ENCODE measurements at places on chromosomes 7 and 10.

DNA sequence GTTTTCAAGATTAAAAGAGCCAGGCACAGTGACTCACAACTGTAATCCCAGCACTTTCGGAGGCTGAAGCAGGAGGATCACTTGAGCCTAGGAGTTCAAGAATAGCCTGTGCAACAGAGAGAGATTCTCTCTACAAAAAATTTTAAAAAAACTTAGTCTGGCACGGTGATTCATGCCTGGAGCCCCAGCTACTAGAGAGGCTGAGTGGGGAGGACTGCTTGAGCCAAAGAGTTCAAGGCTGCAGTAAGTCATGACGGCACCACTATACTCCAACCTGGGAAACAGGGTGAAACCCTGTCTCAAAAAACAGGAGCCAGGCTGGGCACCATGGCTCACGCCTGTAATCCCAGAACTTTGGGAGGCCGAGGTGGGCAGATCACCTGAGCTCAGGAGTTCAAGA, 86.6 kb upstream of the KCTD7 start:
- DNase-seq, result no peak

- no peak for DNase-seq
Measured at GRCh38 chr7:153401795-153402720, 642.5 kb downstream of the ACTR3B start.

GRCh38 chr7:359766-360361, 69.9 kb downstream of the FOXL3 start:
- DNase-seq, result no peak

GRCh38 chr10:71045204-71045809, 156.9 kb upstream of the PCBD1 start:
- no peak for DNase-seq

GRCh38 chr10:105354010-105354409, 712.9 kb downstream of the SORCS3 start:
- no peak for DNase-seq

DNA sequence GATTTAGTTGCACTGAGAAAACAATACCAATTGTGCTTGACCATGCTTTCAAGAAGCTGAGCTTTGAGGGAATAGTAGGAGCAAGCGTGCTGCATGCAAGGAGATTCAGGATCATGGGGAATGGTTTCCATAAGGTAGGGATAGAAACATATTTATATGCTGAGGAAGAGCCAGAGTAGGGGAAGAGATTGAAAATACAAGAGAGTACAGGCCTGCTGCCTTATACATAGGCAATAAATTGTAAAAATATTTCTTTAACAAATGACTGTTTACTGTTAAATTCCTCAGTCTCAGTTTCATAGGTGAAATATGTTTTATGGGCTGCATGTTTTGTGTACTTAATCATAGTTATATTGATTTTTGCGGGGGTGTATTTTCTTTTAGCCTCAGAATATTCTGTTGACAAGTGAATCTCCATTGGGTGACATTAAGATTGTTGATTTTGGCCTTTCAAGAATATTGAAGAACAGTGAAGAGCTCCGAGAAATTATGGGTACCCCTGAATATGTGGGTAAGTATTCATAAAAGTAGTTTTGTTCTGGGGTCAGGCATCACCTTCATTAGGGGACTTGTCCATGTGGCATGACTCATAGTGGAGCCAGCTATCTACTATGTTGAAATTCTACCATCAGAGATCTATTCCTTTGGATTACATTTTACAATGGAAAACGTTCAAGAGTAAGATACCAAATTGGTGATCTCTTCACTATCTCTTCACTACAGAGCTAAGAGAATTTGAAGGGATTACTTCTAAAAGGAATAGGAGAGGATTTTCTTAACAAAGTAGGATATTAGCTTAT, 36.5 kb downstream of the STK17A start:
- DNase-seq, result no peak

- no peak for DNase-seq
Measured at GRCh38 chr7:49520951-49521350, 252.5 kb upstream of the VWC2 start.

DNA sequence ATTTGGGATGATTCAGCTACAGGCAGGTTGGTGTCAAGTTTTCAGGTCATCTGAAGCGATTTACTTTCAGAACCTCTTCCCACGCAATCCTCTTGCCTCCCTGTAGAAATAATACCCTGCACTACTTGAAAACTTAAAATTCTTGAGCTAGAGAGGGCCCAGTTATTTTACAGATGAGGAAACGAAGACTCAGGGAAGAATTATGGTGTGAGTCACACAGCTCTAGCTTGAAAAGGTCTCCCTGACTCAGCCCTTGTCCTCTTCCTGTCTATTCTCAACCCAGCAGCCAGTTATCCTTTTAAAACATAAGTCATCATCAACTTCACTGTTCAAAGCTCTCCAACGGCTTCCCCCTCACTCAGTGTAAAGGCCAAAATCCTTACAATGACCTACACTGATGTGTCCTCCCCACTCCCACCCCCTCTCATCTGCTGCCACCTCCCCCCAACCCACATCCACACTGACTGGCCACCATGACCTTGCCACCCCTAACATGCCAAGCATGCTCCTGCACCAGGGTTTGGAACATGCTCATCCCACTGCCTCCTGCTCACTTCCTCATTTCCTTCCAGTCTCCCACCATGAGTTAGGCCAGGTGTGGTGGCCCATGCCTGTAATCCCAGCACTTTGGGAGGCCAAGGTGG, 3.4 kb downstream of the DNMBP start:
- DNase-seq, result no peak

- peak; percentile 53 for DNase-seq
Measured at GRCh38 chr10:43322769-43323168, 48.7 kb upstream of the FXYD4 start.

DNA sequence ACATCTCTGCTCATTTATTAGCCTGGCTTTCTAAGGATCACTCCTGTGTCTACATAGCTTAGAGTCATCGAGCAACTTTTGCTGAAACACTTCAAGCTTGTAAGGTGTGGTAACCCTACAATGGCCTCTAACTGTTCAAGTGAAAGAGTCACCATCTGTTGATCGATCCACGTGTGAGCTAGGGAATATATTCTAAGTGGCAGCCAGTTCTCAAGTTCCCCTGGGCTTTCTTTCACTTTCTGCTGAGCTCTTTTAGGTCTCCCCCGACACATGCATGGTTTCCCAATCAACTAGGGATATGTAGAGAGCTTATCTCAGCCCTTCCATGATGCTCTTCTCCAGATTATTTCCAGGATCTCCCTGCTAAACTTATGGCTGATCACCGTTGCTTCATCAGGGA, 15.5 kb downstream of the AOAH start:
- no peak for DNase-seq

GRCh38 chr10:88901206-88901983, 21.4 kb downstream of the STAMBPL1 start:
- no peak for DNase-seq

- DNase-seq, result no peak
Measured at GRCh38 chr10:57338823-57339558, 928.7 kb downstream of the IPMK start.

DNA sequence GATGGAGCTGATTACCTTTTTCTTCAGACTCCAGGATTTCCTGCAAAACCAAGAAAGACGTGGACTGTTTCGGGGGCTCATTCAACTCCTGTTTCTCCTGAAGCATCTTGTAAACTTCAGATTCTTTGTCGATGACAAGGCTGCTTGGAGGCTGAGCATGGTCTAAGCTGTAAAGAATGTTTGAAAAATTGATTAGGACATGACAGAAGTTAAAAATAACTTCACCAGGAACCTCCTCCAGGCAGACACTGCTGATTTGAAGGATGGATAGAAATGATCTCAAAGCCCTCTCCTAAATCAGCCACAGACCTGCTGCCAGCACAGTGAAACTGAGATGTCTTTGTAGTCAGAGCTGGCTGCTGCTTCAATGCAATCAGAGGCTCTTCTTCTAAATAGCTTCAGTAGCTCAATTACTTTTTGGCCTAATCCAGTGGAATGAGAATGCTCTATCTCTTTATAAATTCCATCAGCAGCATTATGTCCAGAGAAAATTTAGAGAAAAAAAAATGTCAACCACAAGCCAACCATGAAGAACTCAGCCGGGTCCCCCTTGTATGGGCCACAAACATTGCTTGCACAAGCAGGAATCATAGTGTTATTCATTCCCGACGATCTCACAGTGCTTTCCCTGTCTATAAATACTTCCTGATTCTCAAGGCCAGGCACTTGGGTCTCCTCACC, 43.5 kb downstream of the PDLIM1 start:
- no peak for DNase-seq

DNA sequence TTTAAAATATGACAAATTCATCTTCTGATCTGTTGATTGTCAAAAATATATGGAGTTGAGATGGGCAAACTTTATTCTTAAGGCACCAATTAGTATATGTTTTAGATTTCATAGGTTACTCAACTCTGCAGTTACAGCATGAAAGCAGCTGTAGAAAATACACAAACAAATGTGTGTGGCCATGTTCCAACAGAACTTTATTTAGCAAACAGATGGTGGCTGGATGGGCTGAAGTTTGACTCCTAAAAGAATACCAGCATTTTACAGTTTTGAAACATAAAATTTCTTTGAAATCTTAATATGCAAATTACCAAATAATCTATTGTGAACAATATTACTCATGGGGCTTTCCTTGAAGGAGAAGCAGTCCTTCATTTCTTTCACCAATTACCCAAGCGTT, 1206.0 kb upstream of the LRRTM3 start:
- DNase-seq, result no peak

DNA sequence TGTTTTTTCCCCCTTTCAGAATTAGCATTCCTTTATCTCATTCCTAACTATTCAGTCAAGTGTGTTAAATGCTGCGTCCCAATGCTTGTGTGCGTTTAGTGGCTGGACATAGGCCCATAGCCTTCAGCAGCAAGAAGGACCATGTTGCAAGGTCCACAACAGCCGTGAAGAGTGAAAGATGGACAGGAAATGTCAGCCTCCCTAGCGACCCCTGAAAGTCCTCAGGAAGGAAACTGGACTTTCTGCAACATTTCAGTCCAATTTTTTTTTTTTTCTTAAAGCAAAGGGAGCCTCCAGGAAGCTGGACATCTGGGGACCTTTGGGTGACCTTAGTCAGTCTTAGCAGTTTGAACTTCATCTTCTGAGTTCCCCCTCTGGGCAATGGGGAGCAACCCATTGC, 550.7 kb upstream of the MGMT start:
- DNase-seq, result no peak

GRCh38 chr10:125201108-125201524, 40.8 kb upstream of the CTBP2 start:
- no peak for DNase-seq

GRCh38 chr7:43653891-43654504, 71.1 kb downstream of the STK17A start:
- no peak for DNase-seq

GRCh38 chr10:69781576-69781975, 20.1 kb upstream of the COL13A1 start:
- no peak for DNase-seq

DNA sequence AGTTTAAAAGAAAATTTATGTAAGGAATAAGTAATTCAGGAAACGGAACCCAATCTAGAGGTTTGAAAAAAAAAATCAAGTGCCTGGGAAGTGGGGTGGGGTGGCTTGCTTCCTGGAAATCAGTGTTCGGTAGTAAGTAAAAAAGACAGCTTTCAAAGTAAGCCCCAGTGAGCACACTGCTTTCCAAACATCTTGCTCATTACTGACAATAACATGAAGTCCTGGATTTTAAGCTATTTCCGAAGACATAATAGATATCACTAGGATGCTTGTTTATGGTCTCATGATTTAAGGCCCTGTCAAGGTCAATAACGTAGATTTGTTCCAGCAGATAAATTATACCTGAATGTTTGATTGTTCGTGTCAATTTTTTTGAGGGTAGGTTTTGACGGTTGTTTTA, 1.3 kb downstream of the STAMBPL1 start:
- DNase-seq, result no peak

GRCh38 chr7:2517678-2518507, 1.7 kb upstream of the LFNG start:
- DNase-seq, result no peak

- no peak for DNase-seq
Measured at GRCh38 chr10:25707976-25708671, 225.9 kb upstream of the MYO3A start.

GRCh38 chr10:78947226-78947625, 121.5 kb upstream of the ZMIZ1 start:
- no peak for DNase-seq

DNA sequence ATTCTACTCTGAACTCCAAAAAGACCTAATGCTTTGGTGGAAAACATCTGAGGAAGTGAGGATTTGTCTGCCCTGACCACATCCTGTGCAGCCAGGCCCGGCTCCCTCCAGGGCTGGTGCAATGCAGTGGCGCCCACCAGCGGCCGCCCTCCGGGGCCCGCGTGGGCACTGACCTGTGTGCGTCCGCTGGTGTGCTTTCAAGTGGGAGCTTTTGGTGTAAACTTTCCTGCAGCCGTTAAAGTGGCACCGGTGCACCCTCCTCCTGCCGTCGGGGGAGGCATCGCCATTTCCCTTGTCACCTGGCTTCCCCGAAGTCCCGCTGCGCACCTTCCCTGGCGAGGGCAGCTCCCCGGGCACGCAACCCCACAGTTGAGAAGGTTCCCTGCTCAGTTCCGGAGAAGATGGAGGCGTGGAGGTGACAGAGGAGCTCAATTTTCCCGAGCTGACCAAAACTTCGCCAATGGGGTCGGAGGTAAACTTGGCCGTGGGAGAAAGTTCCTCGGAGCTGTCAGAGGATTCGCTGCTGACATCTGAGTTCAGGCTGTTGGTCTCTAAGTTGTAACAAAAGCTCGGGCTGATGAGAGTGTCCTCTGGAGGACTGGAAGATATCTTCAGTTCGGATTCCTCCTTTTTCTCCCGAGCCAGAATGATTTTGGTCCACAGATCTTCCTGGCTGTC, 3.4 kb downstream of the KLF6 start:
- DNase-seq, result no peak

DNA sequence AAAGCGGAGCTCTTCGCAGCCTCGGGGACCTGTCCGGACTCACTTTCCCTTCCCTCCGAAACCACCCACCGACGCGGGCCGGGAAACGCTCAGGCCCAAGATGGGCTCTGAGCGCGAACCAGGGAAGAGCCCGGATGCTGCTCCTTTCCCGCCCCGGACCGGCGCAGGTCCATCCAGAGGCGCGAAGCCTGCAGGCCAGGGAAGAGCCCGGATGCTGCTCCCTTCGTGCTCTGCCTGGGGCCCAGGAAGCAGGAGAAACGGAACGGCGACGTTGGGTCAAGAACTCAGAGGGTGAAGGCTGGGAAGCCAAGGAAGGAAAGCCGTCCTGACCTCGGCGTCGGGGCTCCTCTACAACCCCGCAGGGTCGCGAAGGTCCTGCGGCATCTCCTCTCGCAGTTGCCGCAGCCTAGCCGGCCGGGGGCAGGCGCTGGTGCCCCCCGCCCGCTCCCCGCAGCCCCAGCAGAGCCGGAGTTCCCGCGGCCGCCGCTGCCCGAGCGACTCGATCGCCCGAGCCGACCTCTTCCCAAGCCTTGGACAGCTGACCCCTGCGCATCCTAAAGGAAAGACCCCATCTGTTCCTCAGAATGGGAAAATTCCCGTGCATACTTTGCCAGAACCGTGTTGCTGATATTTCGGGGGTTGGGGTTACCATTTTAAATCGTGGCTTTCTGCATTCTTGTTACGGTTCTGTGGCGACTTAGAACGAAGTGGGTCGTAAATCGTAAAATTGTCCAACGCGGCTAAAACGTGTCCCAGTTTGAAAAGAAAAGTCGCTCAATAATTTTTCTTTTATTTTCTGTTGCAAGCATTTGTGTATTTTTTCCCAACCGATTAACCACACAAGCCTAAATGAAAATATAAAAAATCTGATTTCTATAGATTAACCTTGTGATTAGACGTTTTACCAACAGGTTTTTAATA, 7.5 kb downstream of the HOXA1 start:
- no peak for DNase-seq
